Vagina (tissue), 2 donors: ENCODE measurements at places on chromosomes 12 and 14. TPM values are rescaled to one million over a fixed set of nuclear protein-coding genes. Genes with fewer than 3 reads are reported as not detected.

Gene NYNRIN
- total RNA-seq = 14.7 TPM

Gene CARMIL3
- 1.2 TPM for total RNA-seq

Gene ETFBKMT
- 0.98 TPM for total RNA-seq

Gene LMNTD1
- total RNA-seq = not detected

Gene LRRC23
- total RNA-seq = 8.6 TPM

DNA sequence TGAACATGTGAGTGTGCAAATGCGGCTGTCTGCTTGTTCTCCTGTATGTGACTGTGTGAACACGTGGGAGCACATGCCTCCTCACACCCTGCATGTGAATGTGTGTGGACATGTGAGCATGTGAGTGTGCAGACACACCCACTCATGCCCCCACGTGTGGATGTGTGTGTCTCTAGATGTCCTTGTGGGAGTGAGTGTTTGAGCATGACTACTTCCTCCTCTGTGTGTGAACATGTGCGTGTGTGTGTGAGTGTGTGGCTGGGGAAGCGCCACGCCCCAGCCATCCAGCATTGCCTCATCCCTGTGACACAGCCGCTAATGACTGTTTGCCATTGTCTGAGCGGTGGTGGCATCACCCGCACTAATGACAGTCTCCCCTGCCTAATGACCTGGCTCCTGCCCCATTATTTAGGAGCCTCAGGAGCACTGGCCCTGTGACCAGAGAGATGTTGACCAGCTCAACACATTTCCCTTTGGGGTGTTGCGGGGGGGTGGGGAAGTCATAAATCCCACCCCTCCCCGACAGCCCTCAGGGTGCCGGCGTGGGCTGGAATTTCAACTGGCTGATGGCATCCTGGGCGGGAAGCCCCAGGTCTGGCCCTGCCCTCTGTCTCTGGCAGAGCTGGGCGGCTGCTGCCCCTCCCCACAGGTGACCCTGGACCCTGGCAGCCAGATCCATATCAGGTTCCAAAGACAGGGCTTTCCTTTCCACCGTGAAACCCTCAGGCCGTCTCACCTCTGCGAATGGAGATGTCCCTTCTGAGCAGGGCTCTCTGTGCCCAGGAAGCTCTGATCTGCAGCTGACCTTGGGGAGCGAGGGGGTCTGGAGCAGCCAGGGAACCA lies 11.5 kb upstream of the KRT80 start:
- no peaks in the 10 kb centered on the region for H3K27me3 ChIP-seq
- H3K4me1 ChIP-seq = peaks cover 31% of the 10 kb centered on the region
- DNase-seq = no peak
- H3K36me3 ChIP-seq = no peaks in the 10 kb centered on the region
- no peak overlapping the region for H3K4me3 ChIP-seq

DNA sequence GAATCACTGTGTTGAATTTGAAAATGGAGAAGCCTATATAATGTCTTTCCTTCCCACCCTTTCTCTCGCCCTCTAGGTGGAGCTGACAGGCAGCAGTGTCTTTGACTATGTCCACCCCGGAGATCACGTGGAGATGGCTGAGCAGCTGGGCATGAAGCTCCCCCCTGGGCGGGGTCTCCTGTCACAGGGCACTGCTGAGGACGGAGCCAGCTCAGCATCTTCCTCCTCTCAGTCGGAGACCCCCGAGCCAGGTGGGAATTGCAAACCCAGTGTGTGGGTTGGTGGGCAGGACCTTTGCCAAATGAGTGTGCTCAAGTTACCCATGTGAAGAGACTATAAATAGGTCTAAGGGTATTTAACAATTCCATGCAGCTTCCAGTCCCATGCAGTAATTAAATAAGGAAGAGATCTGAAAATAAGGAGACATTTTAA lies 274.7 kb downstream of the EGLN3 start:
- no peak overlapping the region for H3K27ac ChIP-seq
- H3K36me3 ChIP-seq = no peaks in the 10 kb centered on the region
- H3K4me1 ChIP-seq = no peaks in the 10 kb centered on the region
- no peak for DNase-seq
- no peaks in the 10 kb centered on the region for H3K27me3 ChIP-seq

DNA sequence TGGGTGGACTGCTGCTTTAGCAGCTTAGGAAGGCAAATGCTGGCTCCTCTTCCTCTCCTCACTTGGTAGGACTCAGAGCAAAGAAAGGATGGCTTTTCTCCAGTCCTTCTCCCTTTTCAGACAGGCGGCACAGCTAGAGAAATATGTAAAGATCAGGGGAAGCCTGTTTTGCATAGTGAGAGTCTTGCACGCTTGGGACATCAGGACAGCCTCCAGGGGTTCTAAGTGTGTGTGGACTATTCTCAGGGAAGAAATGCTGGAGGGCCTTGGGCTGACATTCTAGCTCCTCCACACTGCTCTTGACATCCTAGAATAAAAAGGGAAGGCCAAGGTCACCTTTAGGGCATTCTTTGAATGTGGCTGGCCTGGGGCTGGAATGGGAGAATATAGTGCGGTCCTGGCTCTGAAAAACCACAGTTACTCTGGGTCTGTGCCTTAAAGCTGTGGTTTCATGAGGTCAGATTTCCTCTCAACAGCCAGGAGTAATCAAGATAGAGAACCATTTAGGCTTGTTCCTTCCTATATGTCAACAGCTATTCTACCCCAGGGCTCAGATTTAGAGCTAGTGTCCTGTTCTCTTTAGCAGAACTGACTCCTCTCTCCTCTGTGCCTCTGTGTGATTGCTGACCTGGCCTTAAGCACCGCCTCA lies 24.3 kb downstream of the CMA1 start:
- DNase-seq = no peak
- H3K4me3 ChIP-seq = no peak overlapping the region
- H3K27ac ChIP-seq = no peak overlapping the region
- H3K36me3 ChIP-seq = no peaks in the 10 kb centered on the region

- no peak overlapping the region for H3K27ac ChIP-seq
- no peaks in the 10 kb centered on the region for H3K27me3 ChIP-seq
- H3K4me3 ChIP-seq = no peak overlapping the region
These were observed 3.0 kb upstream of the SERPINA1 start for GRCh38 chr14:94391281-94391975.

DNA sequence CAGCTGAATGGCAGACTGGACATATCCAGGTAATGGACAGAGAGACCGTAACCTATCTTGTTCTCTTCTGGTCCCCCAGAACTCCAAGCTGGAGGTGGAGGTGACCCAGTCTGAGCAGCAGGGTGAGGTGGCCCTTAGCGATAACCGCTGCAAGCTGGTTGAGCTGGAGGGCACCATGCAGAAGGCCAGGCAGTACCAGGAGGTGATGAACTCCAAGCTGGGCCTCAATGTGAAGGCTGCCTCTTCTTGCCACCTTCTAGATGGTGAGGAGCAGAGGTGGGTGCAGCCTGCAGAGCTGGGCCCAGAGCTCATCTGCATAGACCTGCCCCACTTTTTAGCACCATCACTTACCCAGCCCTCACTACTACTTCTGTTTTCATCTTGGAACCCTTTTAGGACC lies 7.2 kb upstream of the KRT86 start:
- no peaks in the 10 kb centered on the region for H3K27me3 ChIP-seq
- no peaks in the 10 kb centered on the region for H3K36me3 ChIP-seq

GRCh38 chr14:57389646-57390036 lies 745 bp upstream of the NAA30 start:
- H3K36me3 ChIP-seq = no peaks in the 10 kb centered on the region
- no peaks in the 10 kb centered on the region for H3K27me3 ChIP-seq
- H3K4me3 ChIP-seq = peak overlapping the region; percentile 93
- no peak for DNase-seq

DNA sequence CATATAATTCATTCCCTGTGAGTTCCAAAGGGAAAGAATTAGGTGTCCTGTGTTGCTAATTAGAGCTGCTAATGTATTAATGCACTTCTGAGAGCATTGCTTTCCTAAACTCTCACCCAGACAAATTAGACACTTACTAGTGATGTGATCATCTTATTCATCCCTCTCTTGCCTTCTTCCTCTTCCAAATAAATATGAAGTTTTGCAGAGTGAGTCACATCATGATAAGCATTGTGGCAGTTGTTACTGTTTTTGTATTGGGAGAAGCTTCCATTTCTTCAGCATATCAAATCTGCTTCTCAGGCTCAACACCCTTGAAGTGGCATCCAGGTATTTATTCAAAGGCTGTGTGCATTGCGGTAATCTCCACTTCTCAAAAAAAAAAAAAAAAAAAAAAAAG lies 37.3 kb upstream of the E2F7 start:
- no peaks in the 10 kb centered on the region for H3K27me3 ChIP-seq
- no peak overlapping the region for H3K4me3 ChIP-seq
- no peak for DNase-seq
- no peaks in the 10 kb centered on the region for H3K36me3 ChIP-seq
- no peak overlapping the region for H3K27ac ChIP-seq

DNA sequence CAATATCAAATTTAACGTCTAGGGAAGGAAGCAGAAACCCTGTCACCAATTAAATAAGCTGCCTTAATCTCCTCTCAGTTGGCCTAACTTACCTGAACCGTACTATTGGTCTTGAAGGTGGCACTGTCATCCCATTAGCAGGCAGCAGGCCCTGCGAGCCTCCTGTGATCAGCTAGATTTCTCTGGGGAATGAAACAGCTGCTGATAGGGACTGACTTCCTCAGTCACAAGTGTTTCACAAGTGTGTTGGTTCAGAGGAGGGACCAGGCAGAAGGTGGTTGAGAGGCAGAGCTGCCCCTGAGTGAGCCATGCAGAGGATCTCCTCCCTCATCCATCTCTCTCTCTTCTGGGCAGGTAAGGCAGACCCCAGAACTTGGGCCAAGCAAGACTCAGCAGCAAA lies 166.8 kb downstream of the DAD1 start:
- DNase-seq = no peak
- H3K4me3 ChIP-seq = no peak overlapping the region
- H3K4me1 ChIP-seq = peaks cover 1% of the 10 kb centered on the region
- H3K27ac ChIP-seq = no peak overlapping the region

- H3K4me1 ChIP-seq = no peaks in the 10 kb centered on the region
- no peak overlapping the region for H3K4me3 ChIP-seq
- no peaks in the 10 kb centered on the region for H3K36me3 ChIP-seq
These were observed 128.3 kb downstream of the AKAP6 start for GRCh38 chr14:32457213-32457920.

- DNase-seq = no peak
- H3K4me3 ChIP-seq = no peak overlapping the region
- H3K27me3 ChIP-seq = no peaks in the 10 kb centered on the region
- no peak overlapping the region for H3K27ac ChIP-seq
These were observed 33.6 kb downstream of the HCAR2 start for GRCh38 chr12:122669397-122670070.

DNA sequence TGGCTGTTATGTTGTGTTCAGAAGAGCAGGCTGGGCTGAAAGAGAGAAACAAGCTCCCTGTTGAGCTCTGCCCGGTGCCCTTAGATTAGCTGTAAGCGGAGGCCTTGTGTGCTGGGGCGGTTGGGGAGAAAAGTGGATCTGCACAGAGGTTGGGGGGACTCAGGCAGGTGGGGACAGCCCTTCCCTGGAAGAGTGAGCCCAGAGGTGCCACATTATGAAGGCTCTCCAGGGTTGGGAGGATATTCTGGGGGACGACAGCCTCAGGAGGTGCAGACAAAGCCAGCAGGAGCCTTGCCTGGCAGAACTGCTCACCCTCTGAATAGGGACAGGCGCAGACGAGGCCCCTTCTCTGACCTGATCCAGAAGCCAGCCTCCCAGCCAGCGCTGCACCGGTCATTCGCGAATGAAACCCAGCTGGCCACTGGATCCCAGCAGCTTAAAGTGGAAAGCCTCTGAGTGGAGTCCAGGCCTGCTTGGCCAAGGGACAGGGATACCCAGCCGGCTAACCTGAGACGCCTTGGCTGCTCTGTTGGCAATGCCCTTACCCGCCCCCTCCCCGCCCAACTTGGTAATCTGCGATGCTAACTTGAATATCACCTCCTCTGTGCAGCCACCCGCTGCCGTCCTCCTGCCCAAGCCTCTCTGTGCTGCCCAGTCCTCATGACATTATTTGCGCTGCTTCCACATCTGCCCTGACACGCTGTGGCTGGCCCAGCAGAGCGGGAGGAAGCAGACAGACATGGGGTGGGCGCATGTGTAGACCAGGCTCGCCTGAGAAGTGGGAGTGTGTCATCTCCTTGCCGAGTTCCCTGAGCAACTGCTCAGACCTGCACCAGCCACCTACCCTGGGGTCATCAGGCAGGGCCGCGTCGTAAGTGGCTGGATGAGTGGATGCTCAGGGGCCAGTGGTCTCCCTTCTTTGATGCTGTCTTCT lies 5.6 kb downstream of the HIP1R start:
- peak overlapping the region; percentile 33 for H3K27ac ChIP-seq
- no peaks in the 10 kb centered on the region for H3K36me3 ChIP-seq
- DNase-seq = no peak
- peaks cover 66% of the 10 kb centered on the region for H3K4me1 ChIP-seq
- H3K27me3 ChIP-seq = no peaks in the 10 kb centered on the region
- no peak overlapping the region for H3K4me3 ChIP-seq

DNA sequence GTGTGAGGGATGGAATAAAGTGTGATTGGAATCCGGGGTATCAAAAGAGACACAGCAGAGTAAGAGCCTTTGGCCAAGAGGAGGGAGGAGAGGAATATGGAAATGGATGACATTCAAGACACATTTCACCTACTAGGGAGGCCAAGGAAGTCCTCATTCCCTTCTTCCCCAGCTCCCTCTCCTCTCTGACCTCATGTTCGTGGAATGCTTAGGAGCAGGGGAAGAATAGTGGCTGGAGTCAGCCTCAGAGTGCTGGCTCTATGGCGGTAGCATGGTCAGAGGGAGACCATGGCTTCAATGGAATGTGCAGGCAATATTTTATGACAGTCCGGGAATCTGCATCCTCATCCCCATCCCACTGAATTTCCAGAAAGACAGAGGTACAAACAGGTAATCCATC lies 196.6 kb downstream of the EGLN3 start:
- H3K4me1 ChIP-seq = no peaks in the 10 kb centered on the region
- H3K27ac ChIP-seq = no peak overlapping the region
- H3K4me3 ChIP-seq = no peak overlapping the region
- no peaks in the 10 kb centered on the region for H3K36me3 ChIP-seq

GRCh38 chr12:112546996-112547395 lies 128.2 kb downstream of the PTPN11 start:
- no peak overlapping the region for H3K4me3 ChIP-seq
- H3K27ac ChIP-seq = no peak overlapping the region
- no peaks in the 10 kb centered on the region for H3K27me3 ChIP-seq
- no peak for DNase-seq
- H3K36me3 ChIP-seq = no peaks in the 10 kb centered on the region

- DNase-seq = no peak
- H3K4me3 ChIP-seq = no peak overlapping the region
- no peak overlapping the region for H3K27ac ChIP-seq
- no peaks in the 10 kb centered on the region for H3K27me3 ChIP-seq
- no peaks in the 10 kb centered on the region for H3K4me1 ChIP-seq
These were observed 97.1 kb upstream of the PRICKLE1 start for GRCh38 chr12:42686514-42687172.

- H3K4me1 ChIP-seq = peaks cover 38% of the 10 kb centered on the region
- peak overlapping the region; percentile 81 for H3K27ac ChIP-seq
- no peak for DNase-seq
- H3K27me3 ChIP-seq = no peaks in the 10 kb centered on the region
- H3K36me3 ChIP-seq = peaks cover 4% of the 10 kb centered on the region
These were observed 74.6 kb downstream of the CHGA start for GRCh38 chr14:92997343-92998061.

GRCh38 chr12:113048716-113049127 lies 7.8 kb upstream of the DTX1 start:
- no peaks in the 10 kb centered on the region for H3K36me3 ChIP-seq
- no peaks in the 10 kb centered on the region for H3K27me3 ChIP-seq
- H3K4me1 ChIP-seq = no peaks in the 10 kb centered on the region
- H3K27ac ChIP-seq = no peak overlapping the region
- DNase-seq = no peak
- H3K4me3 ChIP-seq = no peak overlapping the region

- no peak for DNase-seq
- no peaks in the 10 kb centered on the region for H3K36me3 ChIP-seq
- H3K27me3 ChIP-seq = no peaks in the 10 kb centered on the region
- H3K4me3 ChIP-seq = no peak overlapping the region
- no peak overlapping the region for H3K27ac ChIP-seq
These were observed 1086.5 kb downstream of the SLC6A15 start for GRCh38 chr12:83826112-83826511.
